ENCODE measurements at places on chromosomes 6 and 20.

- DNase-seq: no peak
Measured at GRCh38 chr6:155693573-155694418, 238.2 kb upstream of the NOX3 start.

DNA sequence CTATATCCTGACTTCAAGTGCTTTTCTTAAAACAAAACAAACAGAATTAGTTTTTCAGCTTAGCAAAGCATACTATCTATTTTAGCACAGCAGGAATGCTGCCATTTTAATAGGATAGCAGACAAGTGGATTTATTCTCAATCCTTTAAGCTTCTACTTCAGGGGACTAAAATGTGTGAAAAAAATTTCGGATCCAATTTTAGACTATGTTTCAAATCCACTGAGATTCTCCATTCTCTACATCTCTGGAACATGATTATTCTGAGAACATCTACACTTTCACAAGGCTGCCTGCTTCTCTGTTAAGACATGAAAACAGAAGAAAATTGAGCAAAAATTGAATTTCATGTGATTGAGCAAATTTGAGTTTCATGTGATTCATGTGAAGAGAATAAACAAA lies 1321.3 kb downstream of the HACE1 start:
- no peak for DNase-seq

DNA sequence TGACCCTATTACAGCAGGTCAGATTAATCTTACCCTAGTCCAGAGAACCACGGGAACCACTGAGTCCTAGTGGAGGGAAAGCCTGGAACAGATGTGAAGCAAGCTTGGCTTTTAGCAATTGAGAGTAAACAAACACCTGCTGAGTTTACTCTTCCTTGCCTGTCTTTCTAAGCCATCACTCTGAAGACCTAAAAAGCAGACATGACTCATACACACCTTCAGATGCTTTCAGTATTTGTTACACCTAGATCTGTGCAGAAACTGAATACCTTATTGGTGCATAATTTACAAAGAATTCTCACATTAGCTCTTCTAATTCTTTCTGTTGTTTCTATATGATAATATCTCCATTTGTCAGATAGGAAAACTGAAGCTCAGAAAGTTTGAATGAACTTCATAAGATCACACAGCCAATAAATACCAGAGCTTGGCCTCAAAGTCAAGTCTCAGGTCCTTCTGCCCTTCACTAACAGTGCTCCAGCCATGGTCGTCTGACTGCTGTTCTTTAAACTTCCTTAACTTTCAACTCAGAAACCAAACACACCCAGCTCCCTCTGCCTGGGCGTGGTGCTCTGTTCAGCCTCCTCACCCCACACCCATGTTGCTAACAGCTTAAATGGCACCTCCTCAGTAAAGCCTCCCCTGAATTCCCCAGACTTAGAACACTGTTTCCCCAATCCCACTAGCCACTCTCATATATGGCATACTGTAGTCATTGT lies 8.6 kb upstream of the GABBR1 start:
- no peak for DNase-seq

- DNase-seq: peak; percentile 63
Measured at GRCh38 chr20:56400001-56400640, 7.7 kb downstream of the CSTF1 start.

- no peak for DNase-seq
Measured at GRCh38 chr20:35539756-35540212, 2.1 kb upstream of the ERGIC3 start.

DNA sequence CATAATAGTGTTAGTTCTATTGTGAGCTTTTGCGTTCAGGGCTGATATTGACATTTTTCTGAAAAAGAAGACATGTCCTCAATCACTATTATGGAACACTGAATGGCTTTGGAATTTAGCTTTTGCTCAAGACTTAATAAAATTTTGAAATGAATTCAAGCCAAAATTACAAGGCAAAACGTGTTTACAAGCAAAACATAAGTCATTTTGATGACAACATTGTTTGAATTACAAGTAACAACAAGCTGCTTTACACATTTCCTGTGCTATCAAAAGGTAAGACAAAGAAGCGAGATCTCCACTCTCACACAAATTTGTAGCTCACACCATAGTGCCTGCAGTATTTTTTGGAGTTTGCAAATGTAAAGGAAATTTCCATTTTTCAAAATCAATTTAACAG lies 37.4 kb downstream of the POU3F2 start:
- DNase-seq: no peak

Measured in activated CD4-positive, alpha-beta T cell treated with anti-CD3 and anti-CD28 coated beads for 4 hours (primary cell).